ENCODE measurements at places on chromosomes 7 and 10. TPM values are rescaled to one million over a fixed set of nuclear protein-coding genes. Genes with fewer than 3 reads are reported as not detected.

DNA sequence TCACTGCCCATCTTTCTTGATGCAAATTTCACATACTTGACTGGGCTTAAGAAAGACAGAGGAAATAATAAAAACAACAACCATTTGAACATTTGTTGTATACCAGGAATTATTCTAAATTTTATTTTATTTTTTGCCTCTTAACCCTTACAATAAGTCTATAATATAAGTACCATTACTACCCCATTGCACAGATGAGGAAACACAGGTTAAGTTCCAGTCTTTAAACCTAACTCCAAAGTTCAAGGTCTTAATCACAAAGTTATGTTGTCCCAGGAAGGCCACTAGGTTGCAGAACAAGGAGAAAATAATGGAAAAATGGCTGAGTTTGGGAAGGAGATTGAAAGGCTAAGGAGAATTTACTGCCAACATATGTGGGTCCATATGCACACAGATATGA is 3.5 kb downstream of the FKBP14 start:
- H3K27ac ChIP-seq = no peak overlapping the region
- H3K36me3 ChIP-seq = no peaks in the 10 kb centered on the region
- no peak for DNase-seq

DNA sequence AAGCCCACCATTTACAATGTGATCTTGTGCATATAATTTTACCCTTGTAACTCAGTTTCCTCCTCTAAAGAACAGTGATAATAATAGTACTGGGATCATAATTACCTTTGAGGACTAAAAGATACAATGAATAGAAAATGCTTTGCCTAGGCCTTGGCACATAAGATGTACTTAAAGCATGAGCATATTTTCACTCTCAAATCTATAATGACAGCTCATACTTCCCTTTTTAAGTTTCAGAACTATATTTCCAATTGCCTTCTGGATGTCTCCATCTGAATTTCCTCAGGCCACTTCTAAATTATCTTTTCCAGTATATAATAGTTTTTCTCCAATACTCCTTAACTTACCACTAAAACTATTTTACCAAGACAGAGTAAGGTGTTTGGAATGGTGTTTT is 13.3 kb upstream of the ITGB8 start:
- no peaks in the 10 kb centered on the region for H3K36me3 ChIP-seq
- no peak overlapping the region for H3K4me3 ChIP-seq
- DNase-seq = no peak
- peaks cover 3% of the 10 kb centered on the region for H3K4me1 ChIP-seq

DNA sequence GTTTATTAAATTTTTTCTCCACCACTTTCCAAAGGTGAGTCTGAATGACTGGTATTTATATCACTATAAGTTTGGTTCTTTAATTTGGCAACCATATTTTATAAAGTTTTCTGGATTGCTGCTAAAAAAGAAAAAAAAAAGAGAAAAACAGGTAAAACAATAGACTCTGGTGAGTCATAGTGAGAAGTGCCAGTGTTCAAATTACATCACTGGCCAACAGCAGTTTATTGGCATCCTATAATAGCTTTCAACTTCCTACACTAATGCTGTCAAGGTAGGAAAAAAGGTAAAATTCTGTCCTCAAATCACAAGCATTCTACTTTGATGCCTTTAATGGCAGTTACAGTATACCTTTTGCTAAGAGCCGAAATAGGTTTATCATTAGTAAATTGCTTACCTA is 808.8 kb downstream of the GRM8 start:
- H3K4me3 ChIP-seq = no peak overlapping the region
- H3K4me1 ChIP-seq = no peaks in the 10 kb centered on the region
- DNase-seq = no peak
- no peaks in the 10 kb centered on the region for H3K27me3 ChIP-seq
- no peaks in the 10 kb centered on the region for H3K36me3 ChIP-seq

DNA sequence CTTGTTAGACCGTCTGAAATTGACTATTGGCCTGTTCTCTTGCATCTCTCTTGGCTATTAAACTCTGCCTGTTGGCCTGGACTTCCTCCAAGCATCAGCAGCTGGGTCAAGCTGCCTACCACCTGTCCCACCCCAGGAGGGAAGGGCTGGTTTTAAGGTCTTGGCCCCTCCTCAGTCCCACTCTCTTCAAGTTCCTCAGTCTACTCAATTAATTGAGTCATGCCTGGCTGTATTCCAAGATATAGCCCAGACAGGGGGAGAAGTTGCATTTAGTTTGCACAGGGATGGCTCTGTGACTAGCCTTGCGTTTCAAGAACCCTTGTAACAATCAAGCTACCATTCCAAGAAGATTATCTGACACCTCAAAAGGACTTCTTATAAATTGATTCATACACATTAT is 113.8 kb upstream of the GLI3 start:
- no peak overlapping the region for H3K4me3 ChIP-seq
- H3K4me1 ChIP-seq = no peaks in the 10 kb centered on the region
- H3K27me3 ChIP-seq = no peaks in the 10 kb centered on the region
- H3K36me3 ChIP-seq = no peaks in the 10 kb centered on the region

GRCh38 chr10:79153745-79154144 is 85.0 kb downstream of the ZMIZ1 start:
- peaks cover 100% of the 10 kb centered on the region for H3K4me1 ChIP-seq
- H3K36me3 ChIP-seq = no peaks in the 10 kb centered on the region
- H3K4me3 ChIP-seq = no peak overlapping the region

- H3K27me3 ChIP-seq = no peaks in the 10 kb centered on the region
- no peak for DNase-seq
- H3K4me1 ChIP-seq = no peaks in the 10 kb centered on the region
- no peak overlapping the region for H3K4me3 ChIP-seq
These were observed 164.4 kb downstream of the TPK1 start for GRCh38 chr7:144671429-144671828.

The TBX20 gene
- not detected for total RNA-seq

DNA sequence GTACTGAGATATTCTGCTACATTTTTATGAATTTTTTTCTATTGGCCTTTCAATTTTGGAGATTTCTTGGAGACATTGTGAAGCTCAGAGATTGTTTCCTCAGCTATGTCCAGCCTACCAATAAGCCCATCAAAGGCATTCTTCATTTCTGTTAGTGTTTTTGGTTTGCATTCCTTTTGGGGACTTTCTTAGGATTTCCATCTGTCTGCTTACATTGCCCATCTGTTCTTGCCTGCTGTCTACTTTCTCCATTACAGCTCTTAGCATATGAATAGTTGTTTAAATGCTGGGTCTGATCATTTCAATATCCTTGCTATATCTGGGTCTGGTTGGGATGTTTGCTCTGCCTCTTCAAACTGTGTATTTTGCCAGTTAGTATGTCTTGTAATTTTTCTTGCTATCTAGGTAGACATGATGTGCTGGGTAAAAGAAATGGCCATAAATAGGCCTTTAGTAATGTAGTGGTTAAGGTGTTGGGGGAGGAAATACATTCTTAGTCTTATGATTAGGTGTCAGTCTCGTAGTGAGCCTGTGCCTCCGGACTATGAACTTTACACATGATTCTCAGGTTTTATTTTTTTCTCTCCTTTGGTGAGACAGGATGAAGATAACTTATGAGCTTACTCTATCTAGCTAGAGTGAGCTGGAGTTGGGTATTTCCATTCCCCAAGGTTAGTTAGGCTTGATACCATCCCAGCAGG is 32.6 kb upstream of the NME8 start:
- no peaks in the 10 kb centered on the region for H3K36me3 ChIP-seq
- H3K4me1 ChIP-seq = no peaks in the 10 kb centered on the region
- DNase-seq = no peak
- no peaks in the 10 kb centered on the region for H3K27me3 ChIP-seq
- no peak overlapping the region for H3K4me3 ChIP-seq
